Hepatocyte (in vitro differentiated cells): ENCODE measurements at places on chromosomes 7 and 10.

- DNase-seq: no peak
These were observed 263.0 kb upstream of the ETV1 start for GRCh38 chr7:14252458-14252857.

- DNase-seq: no peak
These were observed 71.5 kb downstream of the ZNF92 start for GRCh38 chr7:65444899-65445823.

DNA sequence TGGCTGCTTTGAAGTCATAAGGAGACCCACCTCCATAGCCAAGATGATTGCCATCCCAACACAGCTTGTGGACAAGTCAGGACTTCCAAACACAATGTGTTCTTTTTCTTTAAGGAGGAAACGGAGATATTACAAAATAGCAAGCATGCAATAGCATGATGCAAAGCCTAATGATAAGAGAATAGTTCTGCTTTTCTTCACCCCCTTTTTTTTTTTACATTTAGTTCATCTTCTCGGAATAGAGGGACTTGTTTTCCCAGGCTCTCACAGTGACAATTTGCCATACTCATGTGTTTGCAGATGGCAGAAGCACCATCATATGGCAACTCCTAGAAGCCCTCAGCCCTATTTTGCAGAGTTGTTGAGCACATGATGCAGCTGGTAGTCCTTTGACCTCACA is 119.8 kb downstream of the ITGB8 start:
- DNase-seq: no peak

GRCh38 chr10:122703483-122704448 is 4.1 kb upstream of the C10orf120 start:
- DNase-seq: peak; percentile 82

GRCh38 chr7:120043250-120043649 is 229.7 kb upstream of the KCND2 start:
- DNase-seq: no peak

- DNase-seq: no peak
These were observed 376.0 kb downstream of the GALNT17 start for GRCh38 chr7:71507680-71508602.

DNA sequence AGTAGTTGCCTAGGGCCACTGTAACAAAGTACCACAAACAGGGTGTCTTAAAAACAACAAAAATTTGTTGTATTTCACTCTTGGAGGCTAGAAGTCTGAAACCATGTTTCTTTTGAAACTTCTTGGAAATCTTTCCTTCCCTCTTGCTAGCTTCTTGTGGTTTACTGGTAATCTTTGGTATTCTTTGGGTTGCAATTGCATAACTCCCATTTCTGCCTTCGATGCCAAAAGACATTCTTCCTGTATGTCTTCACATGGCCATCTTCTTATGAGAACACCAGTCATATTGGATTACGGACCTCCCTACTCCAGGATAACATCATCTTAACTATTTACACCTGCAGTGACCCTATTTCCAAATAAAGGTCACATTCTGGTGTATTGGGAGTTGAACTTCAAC is 357.4 kb downstream of the PPP1R3A start:
- no peak for DNase-seq

- no peak for DNase-seq
These were observed 1007.4 kb downstream of the GATA3 start for GRCh38 chr10:9061871-9062270.

- DNase-seq: no peak
These were observed 59.0 kb downstream of the DNAJB9 start for GRCh38 chr7:108628678-108629077.

DNA sequence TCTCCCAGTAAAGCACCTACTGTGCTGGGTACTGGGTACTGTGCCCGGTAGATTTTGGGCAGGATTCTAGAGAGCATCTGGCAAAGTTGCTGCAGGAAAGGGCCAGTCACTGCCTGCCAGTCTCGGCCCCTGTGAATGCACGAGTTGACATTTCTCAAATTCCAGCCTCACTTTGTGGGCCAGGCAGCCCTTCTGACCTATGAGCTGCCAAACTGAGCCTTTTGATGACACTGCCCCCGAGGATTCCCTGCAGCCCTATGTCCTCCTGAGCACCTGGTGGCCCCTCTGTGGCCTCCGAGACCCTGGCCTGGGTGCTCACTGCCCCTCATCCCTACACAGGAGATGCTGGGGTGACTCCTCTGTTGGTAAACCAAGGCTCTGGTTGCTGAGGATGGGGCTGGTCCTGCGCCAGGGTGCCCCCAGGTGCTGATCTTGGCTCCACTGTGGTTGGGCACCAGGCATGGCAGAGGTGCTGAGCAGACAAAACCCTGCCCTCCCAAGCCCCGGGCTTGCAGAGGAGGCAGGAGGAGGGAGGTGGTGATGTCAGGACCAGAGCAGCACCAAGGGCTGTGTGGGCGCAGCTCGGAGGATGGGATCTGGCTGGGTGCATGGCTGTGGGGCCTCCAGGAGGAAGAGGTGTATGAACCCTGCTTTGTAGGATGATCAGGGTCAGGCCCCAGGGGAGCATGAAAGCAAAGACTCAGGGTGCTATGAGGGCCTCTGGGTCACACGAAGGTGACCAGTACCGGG is 16.2 kb downstream of the LHPP start:
- DNase-seq: no peak

GRCh38 chr10:73095481-73096021 is 1.1 kb downstream of the P4HA1 start:
- DNase-seq: peak; percentile 80

GRCh38 chr7:90832726-90833125 is 236.6 kb downstream of the CDK14 start:
- DNase-seq: no peak

DNA sequence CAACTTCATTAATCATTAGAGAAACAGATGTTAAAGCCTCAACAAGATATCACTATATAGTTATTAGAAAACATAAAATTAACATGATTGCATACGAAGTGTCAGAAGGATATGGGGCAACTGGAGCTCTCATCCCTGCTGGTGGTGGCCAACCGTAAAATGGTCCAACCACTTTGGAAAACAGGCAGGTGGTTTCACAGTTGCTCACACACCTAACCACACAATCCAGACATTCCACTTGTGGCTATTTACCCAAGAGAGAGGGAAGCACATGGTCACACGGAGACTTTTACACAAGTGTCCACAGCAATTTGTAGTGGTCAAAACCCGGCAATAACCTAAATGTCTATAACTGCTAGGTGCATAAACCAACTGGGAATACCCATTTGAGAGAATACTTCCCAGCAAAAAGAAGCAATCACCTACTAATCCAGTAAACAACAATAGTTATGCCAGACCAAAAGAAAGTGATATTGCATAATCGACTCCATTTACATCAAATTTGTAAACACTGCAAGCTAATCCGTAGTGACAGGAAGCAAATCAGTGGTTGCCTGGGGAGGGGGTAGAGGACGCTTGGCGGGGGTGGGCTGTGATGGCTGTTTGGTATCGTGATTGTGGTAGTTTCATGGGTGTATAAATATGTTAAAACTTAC is 91.8 kb downstream of the LARP4B start:
- DNase-seq: no peak

- no peak for DNase-seq
These were observed 30.5 kb downstream of the ITPRIP start for GRCh38 chr10:104307576-104308438.

DNA sequence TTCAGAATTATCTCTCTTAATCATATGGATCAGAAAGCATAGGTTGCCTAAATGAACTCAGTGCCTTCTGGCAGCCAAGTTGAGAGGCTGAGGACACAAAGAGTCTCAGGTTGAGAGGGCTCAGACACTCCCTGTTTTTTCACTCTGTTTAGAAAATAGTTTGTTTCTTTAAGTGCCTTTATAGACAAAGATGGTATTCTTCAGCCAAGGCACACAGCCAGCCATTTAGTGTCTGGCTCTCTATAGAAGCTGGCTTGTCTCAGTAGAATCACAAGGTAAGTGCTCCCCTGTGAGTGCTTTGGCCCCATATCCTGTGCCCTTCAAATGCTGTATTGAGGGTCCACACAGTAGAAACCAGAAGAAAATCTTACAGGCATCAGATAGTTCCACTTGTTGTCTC is 3.6 kb downstream of the GPR158 start:
- no peak for DNase-seq

DNA sequence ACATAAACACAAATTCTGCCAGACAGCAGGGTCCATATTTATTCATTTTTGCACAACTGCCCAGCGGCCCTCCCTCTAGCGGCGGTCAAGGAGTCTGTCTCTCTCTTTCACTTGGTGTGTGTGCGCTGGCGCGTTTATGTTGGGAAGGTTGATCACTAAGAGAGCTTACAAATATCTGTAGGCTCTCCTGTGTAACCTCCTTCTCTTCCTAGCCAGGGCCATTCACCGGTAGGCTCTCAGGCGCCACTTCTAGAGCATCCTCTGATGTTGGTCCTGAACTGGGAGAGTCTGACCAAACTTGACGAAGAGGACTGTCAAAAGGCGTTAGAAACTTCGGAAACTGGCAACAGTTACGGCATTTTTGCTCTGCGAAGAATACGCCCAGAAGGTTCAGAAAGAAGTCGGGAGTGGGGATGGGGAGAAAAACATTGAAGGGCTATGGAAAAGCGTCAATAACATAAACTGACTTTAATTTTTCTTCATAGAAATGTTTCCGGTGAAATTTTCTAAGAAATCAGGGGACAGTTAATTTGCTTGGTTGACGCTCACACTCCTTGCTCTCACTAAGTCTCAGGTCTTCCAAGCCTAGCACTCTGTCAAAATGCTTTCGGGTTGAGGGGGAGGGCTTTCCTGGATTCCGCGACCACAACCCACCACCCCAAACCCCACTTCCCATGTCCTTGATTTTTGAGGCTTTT is 731.1 kb downstream of the ZWINT start:
- peak; percentile 77 for DNase-seq

- no peak for DNase-seq
These were observed 170.1 kb upstream of the INHBA start for GRCh38 chr7:41872966-41873365.

DNA sequence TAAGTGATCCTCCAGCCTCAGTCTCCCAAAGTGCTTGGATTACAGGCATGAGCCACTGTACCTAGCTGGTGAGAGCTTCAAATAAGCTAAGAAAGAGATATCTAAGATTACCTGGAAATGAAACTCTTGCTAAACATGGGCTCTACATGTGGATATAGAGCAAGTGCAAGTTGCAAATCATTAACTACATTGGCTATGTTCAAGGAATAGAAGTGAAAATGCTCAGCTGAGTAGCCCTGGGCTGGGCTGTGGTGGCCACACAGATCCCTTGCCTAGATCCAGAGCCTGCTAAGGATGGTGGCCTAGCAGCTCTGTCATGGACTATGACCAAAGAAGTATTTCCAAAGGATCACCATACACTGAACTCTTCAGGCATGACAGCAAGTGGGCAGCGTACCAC is 209.3 kb downstream of the PLXNA4 start:
- DNase-seq: no peak

- DNase-seq: peak; percentile 42
These were observed 23.9 kb upstream of the CALD1 start for GRCh38 chr7:134755422-134756022.

GRCh38 chr10:124655191-124656112 is 88.7 kb downstream of the FAM53B start:
- no peak for DNase-seq

DNA sequence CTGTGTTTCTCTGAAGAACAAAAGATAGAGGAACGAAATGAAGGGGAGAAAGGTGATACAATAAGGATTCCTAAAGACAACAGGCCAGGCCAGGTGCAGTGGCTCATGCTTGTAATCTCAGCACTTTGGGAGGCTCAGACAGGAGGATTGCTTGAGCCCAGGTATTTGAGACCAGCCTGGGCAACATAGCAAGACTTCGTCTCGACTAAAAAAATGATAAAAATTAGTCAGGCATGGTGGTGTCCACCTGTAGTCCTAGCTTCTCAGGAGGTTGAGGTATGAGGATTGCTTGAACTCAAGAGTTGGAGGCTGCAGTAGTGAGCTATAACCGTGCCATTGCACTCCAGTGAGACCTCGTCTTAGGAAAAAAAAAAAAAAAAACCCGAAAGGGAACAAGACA is 41.4 kb upstream of the FAM3C start:
- no peak for DNase-seq

- DNase-seq: no peak
These were observed 270.1 kb downstream of the TCERG1L start for GRCh38 chr10:131041441-131041840.

DNA sequence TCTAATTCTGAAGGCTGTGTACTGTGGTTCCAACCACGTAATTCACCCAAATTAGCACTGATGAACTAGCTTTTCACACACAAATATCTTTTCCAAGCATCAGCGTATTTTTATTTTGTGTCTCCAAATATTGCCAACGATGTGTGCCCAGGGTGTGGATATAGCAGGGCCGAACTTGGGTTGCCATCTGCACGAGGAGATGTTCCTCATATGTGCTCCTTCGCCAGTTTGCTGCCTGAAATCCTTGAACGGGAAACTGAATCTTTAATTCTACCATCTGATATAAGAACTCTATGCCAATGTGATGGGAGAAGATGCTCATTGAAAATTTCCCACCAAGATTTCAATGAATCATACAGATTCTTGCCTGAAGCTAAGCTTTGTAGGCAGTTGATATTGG is 121.5 kb upstream of the ZNF438 start:
- no peak for DNase-seq

- DNase-seq: no peak
These were observed 2.5 kb downstream of the TNKS2 start for GRCh38 chr10:91800756-91801155.

GRCh38 chr10:71769279-71769823 is 4.0 kb downstream of the VSIR start:
- DNase-seq: no peak

DNA sequence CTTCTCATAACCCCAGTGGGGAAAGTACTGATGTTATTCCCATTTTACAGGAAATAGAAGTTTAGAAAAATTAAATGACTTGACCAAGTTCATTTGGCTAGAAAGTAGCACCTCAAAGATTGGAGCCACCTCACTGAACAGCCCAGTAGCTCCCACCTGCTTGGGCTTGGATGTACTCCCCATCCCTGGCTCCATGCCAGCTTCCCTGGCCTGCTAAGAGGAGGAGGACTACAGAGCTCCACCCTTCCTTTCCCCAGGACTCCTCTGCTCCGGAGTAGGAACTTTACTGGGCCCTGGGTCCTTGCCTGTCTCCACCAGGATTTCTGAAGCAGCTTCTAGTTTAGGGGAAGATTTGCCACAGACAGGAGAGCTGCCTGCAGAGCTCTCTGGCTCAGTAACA is 3.1 kb downstream of the HPS6 start:
- DNase-seq: peak; percentile 41

- no peak for DNase-seq
These were observed 10.2 kb downstream of the PYROXD2 start for GRCh38 chr10:98404571-98405359.

- peak; percentile 41 for DNase-seq
These were observed 732 bp downstream of the FAM53B start for GRCh38 chr10:124743191-124744101.

GRCh38 chr10:94194256-94194655 is 168.5 kb downstream of the NOC3L start:
- peak; percentile 7 for DNase-seq
